ENCODE measurements at places on chromosomes 6 and 20. TPM values are rescaled to one million over a fixed set of nuclear protein-coding genes. Genes with fewer than 3 reads are reported as not detected.
A peak's percentile ranks its signal among the peaks of the same experiment; 100 is the strongest.

OR5V1 gene
- total RNA-seq: not detected

- peak overlapping the region; percentile 20 for H3K27ac ChIP-seq
- no peaks in the 10 kb centered on the region for H3K4me1 ChIP-seq
- no peaks in the 10 kb centered on the region for H3K27me3 ChIP-seq
- no peak for DNase-seq
- H3K36me3 ChIP-seq: no peaks in the 10 kb centered on the region
- H3K4me3 ChIP-seq: no peak overlapping the region
Observed at GRCh38 chr6:85418059-85418458, 31.8 kb upstream of the NT5E start.

- no peak for DNase-seq
- no peak overlapping the region for H3K27ac ChIP-seq
- H3K4me1 ChIP-seq: no peaks in the 10 kb centered on the region
Observed at GRCh38 chr6:104322841-104323240, 536.9 kb downstream of the HACE1 start.

- H3K4me1 ChIP-seq: no peaks in the 10 kb centered on the region
- H3K27me3 ChIP-seq: no peaks in the 10 kb centered on the region
- H3K36me3 ChIP-seq: no peaks in the 10 kb centered on the region
- H3K27ac ChIP-seq: no peak overlapping the region
- H3K4me3 ChIP-seq: no peak overlapping the region
Observed at GRCh38 chr20:10322073-10323012, 103.7 kb downstream of the SNAP25 start.

DNA sequence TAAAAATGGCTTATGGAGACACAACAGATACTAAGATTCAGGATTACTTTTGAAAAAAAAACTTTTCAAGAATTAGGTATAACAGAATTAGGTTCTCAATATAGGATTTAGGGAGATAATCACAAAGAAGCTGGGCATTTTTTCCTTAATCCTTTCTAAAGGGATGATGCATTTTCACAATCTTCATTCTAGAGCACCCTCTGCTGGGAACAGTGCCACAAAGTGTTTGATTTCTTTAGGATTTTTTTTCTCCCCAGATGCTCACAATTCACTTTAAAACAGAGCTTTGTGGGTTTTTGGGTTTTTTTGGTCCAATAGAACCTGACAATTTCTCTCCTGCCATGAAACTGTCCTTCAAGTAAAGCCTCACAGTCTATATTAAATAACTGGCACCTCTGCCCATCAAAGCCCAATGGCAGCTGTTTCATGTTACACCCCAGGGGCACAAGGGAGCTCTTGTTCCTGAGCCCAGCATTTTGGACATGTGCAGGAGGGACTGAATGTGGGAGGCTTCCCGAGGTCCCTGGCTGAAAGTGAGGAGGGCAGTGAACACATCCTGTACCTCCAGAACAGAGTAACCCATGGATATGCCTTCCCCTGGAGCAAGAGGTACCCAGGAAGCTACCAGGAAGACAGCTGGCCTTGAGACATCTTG is 39.7 kb downstream of the PREP start:
- H3K36me3 ChIP-seq: peaks cover 3% of the 10 kb centered on the region
- H3K4me3 ChIP-seq: no peak overlapping the region
- H3K27ac ChIP-seq: no peak overlapping the region
- DNase-seq: no peak
- H3K27me3 ChIP-seq: no peaks in the 10 kb centered on the region

DNA sequence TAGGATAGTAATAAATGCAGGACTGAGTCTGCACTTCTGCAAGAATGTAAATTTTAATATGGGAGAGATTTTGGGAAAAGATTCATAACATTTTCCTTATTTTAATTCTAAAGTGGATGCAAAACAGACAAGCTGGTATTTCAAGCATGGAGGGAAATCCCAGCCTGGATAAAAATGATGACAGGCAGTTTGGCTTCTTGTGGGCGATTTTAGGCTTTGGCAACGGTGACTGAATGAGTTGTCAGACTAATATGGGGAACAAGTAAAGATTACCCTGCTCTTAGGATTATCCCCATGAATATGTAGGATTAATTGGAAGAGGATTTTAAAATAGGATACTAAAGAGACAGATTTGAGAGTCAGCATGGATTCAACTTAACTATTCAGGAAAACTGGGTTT is 21.0 kb downstream of the OGFRL1 start:
- H3K36me3 ChIP-seq: no peaks in the 10 kb centered on the region
- no peaks in the 10 kb centered on the region for H3K27me3 ChIP-seq
- no peak overlapping the region for H3K4me3 ChIP-seq
- H3K4me1 ChIP-seq: no peaks in the 10 kb centered on the region

Measured in sigmoid colon (tissue), 7 donors.